ENCODE measurements at places on chromosomes 1 and 21.

DNA sequence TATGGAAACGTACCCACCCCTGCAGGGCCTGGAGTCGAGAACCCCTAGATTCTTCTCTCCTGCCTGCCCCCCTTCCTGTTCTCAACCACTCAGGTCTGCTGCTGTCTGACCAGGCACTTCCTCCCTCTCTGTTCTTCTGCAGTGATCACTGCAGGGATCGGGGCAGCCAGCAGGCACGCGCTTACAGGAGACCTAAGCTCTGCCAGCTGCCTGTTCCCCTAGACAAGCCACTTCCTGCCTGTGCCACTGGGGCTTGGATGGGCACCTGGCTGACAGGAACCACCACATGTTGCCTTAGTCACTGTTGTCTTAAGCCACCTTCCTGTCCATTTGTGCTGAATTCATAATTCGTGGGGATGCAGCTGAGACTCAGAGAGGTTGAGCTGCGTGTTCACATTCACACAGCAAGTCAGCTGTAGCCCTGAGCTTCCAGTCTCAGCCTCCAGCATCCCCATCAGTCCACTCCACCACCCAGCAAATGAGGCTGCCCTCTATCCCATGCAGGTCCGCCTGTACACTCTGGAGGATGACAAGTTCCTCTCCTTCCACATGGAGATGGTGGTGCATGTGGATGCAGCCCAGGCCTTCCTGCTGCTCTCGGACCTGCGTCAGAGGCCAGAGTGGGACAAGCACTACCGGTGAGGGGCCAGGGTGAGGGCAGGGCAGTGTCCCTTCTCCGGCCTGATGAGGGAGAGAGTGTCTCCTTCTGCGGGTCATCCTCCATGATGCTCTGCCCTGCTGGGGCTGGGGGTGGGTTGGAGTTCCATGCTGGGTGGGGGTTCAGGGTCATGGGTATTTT is 18.6 kb downstream of the FAM151A start:
- peak; percentile 53 for DNase-seq

- DNase-seq: no peak
Observed at GRCh38 chr1:76371941-76372340, 297.4 kb downstream of the ST6GALNAC3 start.

- DNase-seq: no peak
Observed at GRCh38 chr21:43027846-43028731, 47.5 kb downstream of the CBS start.

GRCh38 chr1:53508056-53508990 is 49.1 kb downstream of the DMRTB1 start:
- DNase-seq: no peak

- no peak for DNase-seq
Observed at GRCh38 chr1:224108991-224109390, 4.9 kb upstream of the FBXO28 start.

DNA sequence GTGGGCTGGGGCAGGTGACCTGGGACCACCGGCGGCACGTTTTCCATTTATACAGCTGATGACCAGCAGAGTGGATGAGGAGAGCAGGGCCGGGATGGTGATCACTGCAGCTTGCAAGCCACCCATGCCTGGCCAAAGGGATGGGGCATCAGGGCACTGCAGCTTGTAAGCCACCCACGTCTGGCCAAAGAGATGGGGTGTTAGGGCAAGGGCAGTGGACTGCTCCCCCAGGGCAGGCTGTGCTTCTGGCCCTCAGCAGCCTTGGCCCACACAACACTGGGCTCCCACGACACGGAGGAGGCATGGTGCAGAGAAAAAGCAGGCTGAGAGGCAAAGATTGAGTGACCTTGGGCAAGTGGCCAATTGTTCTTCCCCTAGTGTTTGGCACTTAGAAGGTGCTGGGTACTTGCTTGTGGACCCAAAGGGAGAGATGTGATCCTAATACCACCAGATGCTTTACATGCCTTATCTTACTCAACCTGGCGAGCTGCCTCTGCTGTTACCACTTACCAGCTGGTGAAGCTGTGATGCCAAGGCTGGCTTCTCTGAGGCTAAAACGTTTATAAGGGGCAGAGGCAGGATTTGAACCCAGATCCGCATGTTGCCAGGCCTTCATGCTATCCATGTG is 48.3 kb downstream of the TRIM62 start:
- DNase-seq: peak; percentile 53

- peak; percentile 6 for DNase-seq
Observed at GRCh38 chr21:45709173-45709572, 65.6 kb downstream of the PCBP3 start.

DNA sequence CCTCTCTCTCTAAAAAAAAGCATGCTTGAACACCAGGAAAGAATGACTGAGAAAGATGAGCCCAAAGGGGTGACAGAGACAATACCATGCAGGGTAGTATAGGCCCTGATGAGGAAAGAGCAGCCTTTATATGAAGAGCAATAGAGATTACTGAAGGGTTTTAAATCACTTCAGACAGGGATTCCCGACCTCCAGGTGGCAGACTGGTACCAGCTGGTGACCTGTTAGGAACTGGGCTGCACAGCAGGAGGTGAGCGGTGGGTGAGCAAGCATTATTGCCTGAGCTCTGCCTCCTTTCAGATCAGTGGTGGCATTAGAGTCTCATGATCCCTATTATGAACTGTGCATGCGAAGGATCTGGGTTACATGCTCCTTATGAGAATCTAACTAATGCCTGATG is 30.8 kb upstream of the GTF2B start:
- DNase-seq: no peak

DNA sequence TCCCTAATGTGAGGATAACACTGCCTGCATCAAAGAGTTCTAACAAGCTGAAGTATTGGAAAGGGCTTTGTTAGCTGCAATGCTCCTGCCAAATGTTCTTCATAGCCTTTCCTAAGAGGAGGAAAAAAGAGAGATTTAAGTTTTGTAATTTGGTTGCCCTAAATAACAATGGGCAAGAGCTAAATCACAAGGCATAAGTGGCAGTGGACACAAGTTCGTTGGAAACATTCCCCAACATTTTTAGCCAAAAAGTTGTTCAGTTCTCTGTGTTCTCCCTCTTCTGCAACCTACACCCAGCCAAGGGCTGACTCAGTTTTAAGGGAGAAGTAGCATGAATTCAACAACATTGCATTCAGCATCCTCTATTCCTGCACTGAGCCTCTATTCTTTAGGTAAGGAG is 2.6 kb upstream of the UQCRHL start:
- no peak for DNase-seq

- DNase-seq: no peak
Observed at GRCh38 chr1:20725189-20726117, 7.0 kb downstream of the SH2D5 start.

DNA sequence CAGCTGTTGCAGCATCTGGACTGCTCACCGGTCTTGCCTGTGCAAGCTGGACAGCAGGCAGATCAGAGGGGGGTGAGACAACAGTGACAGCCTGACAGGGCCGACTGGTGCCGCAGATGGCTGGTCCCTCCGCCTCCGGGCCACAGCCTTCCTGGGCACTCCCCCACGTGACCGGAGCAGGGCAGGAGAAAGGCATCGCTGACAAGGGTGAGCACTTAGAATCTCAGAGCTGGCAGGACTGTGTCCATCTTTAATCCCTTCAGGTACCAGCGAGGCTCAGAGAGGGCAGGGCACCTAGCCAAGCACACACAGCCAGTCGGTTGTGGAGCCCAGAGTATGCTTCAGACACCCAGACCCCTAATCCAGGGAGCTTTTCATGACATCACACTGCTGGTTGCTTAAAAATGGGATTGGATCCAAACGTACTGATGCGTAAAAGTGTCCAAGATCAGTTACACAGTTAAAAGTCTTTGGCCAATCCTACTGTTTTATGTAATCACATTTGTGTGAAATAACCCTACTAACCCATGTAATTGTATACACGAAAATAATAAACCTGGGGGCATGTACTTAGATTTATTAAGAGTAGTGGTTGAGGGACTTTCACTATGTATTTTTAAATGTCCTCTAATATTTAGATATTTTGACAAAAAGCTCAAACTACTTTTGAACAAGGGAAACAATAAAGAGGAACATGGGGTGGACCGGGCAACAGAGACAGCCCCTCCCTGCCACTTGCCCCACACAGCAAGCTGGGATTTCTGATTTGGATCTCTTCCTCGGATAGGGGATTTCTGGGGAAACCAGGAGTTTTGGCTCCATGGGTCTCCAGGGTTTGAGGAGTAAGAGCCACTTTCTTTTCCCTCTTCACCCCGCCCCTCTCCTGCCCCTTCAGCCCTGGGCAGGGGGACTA is 758 bp upstream of the CNTN2 start:
- DNase-seq: no peak

- no peak for DNase-seq
Observed at GRCh38 chr1:93829061-93829460, 49.9 kb downstream of the DNTTIP2 start.

- no peak for DNase-seq
Observed at GRCh38 chr1:183147735-183148134, 38.3 kb upstream of the LAMC2 start.

GRCh38 chr1:165265196-165265838 is 91.2 kb downstream of the LMX1A start:
- no peak for DNase-seq

GRCh38 chr1:69263921-69264391 is 303.8 kb upstream of the LRRC7 start:
- no peak for DNase-seq

DNA sequence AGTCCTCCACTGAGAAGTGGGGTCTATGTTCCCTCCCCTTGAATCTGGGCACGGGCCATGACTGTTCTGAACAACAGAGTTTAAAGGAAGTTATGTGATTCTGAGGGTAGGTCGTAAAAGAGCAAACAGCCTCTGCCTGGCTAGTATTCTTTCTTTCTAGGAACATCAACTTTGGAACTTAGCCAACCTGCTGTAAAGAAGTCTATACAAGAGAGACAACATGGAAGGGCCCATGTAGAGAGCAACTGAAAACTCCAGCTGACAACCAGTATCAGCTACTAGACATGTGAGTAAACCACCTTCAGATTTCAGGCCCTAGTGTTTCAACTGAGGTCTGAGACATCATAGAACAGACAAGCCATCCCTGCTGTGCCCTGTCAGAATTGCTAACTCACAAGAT is 7.5 kb downstream of the SELENOF start:
- peak; percentile 40 for DNase-seq

DNA sequence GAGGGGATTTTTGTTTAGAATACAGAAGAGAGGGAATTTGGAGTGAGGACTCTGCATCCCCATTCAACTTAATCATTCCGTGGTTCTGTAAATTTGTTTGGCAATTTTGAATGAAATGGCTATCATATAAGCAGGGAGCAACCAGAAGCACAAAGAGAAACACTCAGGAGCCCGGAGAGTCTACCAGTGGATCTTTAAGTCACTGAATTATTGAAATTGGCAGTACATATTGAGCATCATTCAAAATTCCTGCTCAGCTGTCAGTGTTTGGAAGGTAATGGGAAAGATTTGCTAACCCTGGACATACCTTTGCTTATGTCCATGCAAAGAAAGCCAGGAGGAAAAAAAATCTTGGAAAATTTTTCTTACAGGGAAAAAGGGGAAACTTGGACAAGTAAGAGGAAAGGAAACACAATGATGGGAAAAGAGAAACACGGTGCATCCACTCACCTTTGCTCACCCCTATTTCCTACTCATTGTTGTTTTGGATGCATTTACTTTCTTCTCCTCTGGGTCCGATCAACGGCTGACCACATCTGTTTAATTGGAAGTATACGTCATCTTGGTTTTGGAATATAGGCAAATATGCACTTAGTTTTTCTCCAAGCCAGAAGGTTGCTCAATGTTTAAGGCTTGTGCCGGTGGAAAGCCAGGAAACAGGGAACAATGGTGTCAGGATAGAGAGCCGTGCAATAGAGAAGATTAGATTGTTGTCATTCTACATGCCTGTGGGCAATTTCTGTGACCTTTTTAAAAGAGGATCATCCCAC is 243.0 kb upstream of the LYPLAL1 start:
- no peak for DNase-seq

- no peak for DNase-seq
Observed at GRCh38 chr1:117416004-117416403, 48.8 kb downstream of the MAN1A2 start.

- no peak for DNase-seq
Observed at GRCh38 chr1:78153092-78153736, 107.4 kb downstream of the GIPC2 start.

- peak; percentile 86 for DNase-seq
Observed at GRCh38 chr1:22420455-22421053, 31.1 kb upstream of the ZBTB40 start.

- DNase-seq: no peak
Observed at GRCh38 chr1:158078569-158079080, 85.2 kb downstream of the KIRREL1 start.

DNA sequence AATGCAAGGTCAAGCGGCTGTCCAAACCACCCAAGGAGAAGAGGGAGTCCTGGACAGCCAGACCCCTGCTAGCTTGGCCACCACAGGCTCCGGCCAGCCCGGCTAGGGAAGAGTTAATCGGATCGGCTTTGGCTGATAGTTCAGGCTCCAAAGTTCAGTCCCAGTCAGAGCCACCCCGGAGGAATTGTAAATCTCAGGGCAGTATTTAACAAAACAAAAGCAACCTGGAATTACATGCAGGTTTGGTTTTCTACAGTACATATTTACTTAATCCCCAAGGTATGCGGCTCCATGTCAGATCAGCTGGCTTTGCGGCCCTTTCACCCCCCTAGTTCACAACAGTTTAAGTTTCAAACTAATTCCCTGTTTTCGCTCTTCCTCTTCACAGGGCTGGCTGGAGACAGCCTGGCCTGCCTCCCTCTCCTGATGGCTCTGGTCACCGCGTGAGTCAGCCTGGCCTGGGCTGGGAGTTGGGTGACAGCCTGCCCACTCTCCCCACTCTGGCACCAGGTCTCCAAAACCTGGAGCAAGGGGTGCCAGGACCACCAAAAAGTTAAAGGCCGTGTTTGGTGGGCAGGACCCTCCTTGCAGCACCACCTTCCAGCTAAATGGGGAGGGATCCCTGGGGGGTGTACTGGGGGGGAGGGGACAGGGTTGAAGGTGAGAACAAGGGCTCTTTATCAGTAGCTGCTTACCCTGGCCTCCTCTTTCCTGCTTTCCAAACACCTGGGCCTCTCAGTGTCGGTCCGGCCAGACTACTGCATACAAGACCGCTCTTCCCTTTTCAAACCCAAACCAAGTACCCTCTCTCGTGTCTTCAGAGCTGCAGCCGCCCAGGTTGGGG is 1.9 kb downstream of the DHRS3 start:
- no peak for DNase-seq

GRCh38 chr1:222370081-222370912 is 177.6 kb downstream of the HHIPL2 start:
- DNase-seq: no peak

GRCh38 chr1:73930293-73930692 is 267.7 kb downstream of the LRRIQ3 start:
- no peak for DNase-seq

GRCh38 chr21:29221253-29221744 is 77.4 kb upstream of the BACH1 start:
- no peak for DNase-seq

DNA sequence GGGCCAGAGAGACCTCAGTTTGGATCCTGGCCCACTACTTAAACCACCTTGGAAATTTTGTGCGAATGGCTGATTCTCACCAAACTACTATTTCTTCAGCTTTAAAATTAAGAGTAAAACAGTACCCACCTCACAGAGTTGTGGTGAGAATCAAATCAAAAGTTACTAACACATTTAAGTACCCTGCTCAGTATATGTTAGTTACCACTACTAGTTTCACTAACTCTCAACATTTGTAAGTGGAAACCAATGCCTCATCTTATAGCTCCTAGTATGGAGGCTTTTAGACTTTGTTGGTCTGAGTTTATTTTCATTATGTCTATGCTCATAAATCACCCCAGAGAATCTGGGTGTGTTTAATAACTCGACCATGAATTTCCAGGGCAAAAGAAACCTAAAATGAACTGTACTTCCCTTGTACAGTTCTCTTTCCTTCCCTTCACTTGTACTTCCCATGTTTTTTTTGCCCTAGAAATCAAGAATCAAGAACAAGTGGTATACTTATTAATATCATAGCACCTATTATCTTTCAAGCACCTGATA is 11.6 kb upstream of the SERBP1 start:
- no peak for DNase-seq
